Eye (tissue), 1 donor: ENCODE measurements at places on chromosomes 7 and 10.

- no peak for DNase-seq
These were observed 123.6 kb downstream of the NKX6-2 start for GRCh38 chr10:132662186-132662920.

GRCh38 chr7:18936265-18936664 is 181.2 kb downstream of the TWIST1 start:
- no peak for DNase-seq

- DNase-seq: no peak
These were observed 59.9 kb downstream of the HIBADH start for GRCh38 chr7:27602766-27603165.

GRCh38 chr7:30027740-30028215 is 434 bp upstream of the PLEKHA8 start:
- no peak for DNase-seq

DNA sequence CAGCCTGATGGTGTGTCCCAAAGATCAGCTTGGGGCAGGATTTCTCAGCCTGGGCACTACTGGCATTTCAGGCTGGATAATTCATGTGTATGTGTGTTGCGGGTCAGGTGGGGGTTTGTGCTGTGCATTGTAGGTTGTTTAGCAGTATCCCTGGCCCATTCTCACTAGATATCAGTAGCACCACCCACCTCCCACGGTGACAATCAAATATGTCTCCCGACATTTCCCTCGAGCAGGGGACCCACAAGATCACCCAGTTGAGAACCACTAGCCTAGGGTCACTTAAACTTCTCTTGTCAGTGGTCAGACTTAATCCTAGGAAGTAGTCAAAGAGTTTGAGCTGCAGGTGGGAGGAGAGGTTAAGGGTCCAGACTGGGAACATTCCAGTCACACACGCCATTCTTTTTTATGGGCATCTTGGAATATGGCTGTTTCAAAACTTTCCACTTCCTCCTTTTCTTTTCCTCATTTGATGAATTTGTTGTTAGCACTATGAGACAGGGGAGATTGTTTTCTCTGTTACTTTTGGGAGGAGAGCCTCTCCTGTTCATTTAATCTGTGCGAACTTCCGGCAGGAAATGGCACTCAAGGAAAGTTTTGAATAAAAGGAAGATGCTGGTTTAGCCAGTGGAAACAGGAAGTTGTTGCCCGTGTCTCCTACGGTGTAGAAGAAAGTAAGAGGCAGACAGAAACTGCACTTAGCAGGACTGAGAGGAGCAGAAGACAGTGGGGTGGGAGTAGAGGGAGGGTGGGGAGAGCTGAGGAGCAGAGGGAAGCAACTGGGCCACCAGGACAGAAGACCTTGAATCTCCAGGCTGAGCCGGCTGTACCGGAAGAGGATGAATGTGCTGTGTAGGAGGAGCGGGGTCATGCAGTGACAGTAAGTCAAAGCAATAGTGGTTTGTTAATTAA is 17.6 kb upstream of the EXOC6 start:
- no peak for DNase-seq

DNA sequence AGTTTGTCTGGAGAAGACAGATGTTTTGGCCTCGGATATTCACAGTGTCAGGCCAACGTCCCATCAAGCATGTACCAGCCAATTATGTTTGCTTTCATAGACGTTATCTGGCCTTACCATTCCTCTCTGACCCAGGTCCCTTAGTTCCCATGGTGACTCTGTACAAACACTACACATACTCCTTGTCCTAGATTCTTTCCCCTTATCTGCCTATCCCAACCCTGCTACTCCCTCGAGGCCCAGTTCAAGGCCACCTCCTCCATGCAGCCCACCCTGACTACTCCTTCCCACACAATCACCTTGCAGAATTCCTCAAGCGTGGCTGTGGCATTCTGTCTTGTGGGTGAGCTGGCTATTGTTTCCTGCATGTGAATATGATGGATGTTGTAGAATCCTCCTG is 155.2 kb downstream of the PRKAG2 start:
- no peak for DNase-seq

DNA sequence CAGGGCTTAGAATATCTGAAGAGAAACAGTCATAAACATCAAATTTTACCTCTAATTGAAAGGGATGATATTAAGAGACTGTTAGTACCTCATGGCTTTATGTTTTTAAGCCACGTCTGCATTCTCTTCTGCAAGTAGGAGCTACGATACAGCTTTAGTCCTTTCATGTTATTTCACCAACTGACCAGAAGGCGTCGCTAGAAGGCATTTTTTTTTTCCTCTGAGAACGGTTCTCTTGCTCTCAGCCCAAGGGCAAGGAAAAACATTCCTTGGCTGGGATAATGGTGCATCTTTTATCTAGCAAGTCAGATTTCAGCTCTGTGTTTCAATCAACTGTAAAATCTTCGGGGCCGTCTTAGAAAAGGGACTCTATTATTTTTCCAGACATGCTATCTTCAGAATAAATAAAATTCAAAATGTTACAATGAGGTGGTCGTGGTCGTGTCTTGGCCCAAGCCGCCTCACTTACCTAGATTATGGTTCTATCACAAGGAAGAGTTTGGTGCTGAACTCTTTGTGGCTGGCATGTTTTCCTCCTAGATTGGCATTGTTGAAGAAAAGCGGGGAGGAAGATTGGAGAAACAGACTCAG is 41.6 kb upstream of the LYZL2 start:
- peak; percentile 92 for DNase-seq
